SK-N-SH (cell line): ENCODE measurements at places on chromosomes 12 and 14. TPM values are rescaled to one million over a fixed set of nuclear protein-coding genes. Genes with fewer than 3 reads are reported as not detected.

Gene PACS2
- 27.4 and 42.7 TPM in 2 replicates for polyA plus RNA-seq

Gene DAO
- not detected in 2 replicates for polyA plus RNA-seq

Gene NTN4
- 0.08 and 0.11 TPM in 2 replicates for polyA plus RNA-seq

Gene MYF6
- polyA plus RNA-seq: not detected in 2 replicates

Gene C12orf54
- not detected in 2 replicates for polyA plus RNA-seq

Gene COA8
- 25.2 and 25.4 TPM in 2 replicates for polyA plus RNA-seq

Gene GYS2
- 0.02 TPM in 1 of 2 replicates, not detected in the other for polyA plus RNA-seq

DNA sequence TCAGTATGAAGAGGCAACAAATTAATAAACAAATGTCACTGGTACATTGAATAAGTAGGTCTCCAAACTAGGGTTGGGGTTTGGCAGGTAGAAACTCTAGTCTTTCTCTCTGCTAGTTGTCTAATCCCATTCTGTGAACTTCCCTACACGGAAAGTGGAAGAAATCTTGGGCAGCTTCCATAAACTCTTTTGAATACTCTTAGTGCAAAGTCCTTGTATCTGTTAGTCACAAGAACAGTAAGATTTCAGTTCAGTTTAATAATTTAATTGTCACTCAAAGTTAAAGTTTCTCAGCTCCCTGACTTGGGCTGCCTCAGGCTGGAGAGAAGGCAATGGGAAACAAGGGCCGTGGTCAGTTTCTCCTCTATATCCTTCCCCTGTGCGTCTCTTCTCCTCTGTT is 135.4 kb upstream of the MDM1 start:
- H3K4me3 ChIP-seq: no peak overlapping the region
- no peaks in the 10 kb centered on the region for H3K4me1 ChIP-seq
- no peak overlapping the region for H3K27ac ChIP-seq

DNA sequence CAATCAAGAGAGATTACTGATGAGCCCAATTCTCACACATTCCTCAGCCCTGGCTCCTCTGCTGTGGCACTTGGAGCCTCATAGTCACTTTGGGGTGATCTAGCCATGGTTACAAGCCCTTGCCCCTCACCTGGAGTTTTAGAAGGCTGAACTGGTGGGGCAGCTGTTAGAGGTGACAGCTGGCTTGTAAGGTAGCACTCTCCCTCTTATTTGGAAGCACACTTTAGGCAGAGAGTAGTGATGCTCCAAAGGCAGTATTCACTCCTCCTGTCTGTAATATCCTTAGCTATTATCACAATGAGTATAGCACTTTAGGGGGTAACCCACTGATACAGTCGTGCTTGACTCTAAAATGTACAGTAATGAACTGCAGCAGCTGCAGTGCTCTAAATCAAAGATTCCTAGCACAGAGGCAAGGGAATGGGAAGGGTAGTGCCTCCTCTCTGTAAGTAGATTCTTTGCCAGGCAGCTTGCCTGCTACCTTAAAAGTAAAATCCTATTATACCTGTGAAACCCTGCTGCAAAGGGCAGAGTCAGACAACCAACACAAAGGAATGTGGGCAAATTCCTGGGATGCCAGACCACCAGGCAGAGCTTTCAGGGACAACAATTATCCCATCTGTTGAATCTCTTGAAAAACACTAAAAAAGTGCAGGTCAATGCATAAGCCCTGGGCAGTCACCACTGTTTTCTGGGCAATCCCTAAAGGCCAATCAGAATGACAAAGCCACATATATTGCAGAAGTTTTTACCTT is 336.3 kb downstream of the NOVA1 start:
- no peaks in the 10 kb centered on the region for H3K4me1 ChIP-seq
- H3K27ac ChIP-seq: no peak overlapping the region
- no peaks in the 10 kb centered on the region for H3K27me3 ChIP-seq
- H3K4me3 ChIP-seq: no peak overlapping the region

GRCh38 chr12:12456637-12457036 is 99.8 kb downstream of the BORCS5 start:
- H3K4me3 ChIP-seq: no peak overlapping the region
- no peak overlapping the region for H3K27ac ChIP-seq
- no peaks in the 10 kb centered on the region for H3K36me3 ChIP-seq
- no peaks in the 10 kb centered on the region for H3K27me3 ChIP-seq

DNA sequence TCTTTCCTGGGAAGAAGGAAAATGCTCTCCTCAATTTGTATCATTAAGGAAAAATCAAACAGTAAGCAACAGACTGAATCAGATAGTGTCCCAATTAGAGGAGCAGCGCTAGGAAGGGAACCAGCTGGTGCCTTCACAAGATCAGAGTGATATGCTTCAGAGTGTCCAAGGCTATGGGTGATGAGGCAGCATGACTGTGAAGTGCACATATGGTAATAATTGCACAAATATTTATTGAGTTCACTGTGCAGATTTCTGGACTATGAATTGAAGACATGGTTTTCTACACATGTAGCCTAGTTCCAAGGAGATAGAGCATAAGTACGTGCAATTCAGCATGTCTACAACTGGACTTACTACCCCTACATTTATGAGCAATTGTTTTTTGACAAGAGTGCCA is 78.8 kb upstream of the EVL start:
- H3K27me3 ChIP-seq: no peaks in the 10 kb centered on the region
- DNase-seq: no peak
- H3K36me3 ChIP-seq: peaks cover 4% of the 10 kb centered on the region
- H3K4me3 ChIP-seq: no peak overlapping the region

- H3K27me3 ChIP-seq: no peaks in the 10 kb centered on the region
- H3K27ac ChIP-seq: no peak overlapping the region
- no peak overlapping the region for H3K4me3 ChIP-seq
- H3K4me1 ChIP-seq: no peaks in the 10 kb centered on the region
- H3K36me3 ChIP-seq: no peaks in the 10 kb centered on the region
Observed at GRCh38 chr14:58690801-58691516, 53.2 kb downstream of the DACT1 start.

DNA sequence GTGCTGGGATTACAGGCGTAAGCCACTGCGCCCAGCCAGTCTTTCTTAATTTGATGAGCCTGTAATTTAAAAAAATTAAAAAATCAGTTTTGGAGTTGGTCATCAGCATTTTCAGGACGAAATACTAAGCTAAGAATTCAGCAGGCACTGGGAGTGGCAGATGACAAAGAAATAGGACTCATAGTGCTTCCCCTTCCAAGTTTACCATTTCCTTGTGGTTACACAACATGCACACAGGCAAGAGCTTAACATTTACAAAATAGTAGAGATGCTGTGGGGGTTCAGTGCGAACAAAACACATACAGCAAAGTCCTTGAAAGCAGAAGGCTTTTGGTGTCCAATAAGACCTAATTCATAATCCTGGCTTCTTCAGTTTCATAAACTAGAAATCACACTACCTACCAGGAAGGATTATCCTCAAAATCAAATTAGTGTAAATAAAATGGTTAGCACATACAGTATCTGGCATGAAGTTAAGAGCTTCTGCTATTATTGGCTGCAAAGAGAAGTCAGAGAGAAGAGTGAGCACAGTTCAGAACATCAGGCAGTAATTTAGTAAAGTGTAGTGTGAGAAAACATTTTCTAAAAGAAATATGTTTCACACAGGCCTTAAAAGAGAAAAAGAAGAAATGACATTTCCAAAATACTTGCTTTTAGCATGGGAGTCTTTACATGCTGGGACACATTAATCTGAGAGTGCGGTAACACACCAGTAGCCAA is 22.2 kb upstream of the KIF21A start:
- no peaks in the 10 kb centered on the region; the same call in 1 of the 2 replicates for H3K4me1 ChIP-seq
- no peak for DNase-seq
- H3K4me3 ChIP-seq: no peak overlapping the region
- H3K36me3 ChIP-seq: no peaks in the 10 kb centered on the region

DNA sequence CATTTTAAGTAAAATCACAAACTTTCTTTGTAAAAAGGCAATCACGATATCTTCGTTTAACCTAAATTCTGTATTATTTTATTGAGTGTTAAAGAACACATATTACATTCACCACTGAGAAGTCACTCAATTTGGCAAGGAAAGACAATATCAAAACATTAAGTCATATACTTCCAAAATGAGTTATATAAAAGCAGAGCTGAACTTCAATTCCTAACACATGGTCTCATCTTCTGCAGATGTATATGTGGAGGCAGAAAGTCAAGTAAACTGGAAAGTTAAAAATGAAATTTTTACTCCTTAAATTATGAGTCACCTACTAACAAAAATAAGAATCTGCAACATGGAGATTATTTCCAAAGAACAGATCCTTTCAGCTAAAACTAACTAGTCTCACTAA is 28.7 kb downstream of the BMAL2 start:
- H3K4me1 ChIP-seq: no peaks in the 10 kb centered on the region
- no peak overlapping the region for H3K27ac ChIP-seq
- no peaks in the 10 kb centered on the region for H3K27me3 ChIP-seq
- no peak overlapping the region for H3K4me3 ChIP-seq
- no peak for DNase-seq

- peaks cover 9% of the 10 kb centered on the region for H3K4me1 ChIP-seq
- H3K27me3 ChIP-seq: no peaks in the 10 kb centered on the region
- peaks cover 38% of the 10 kb centered on the region; the same call in 1 of the 2 replicates for H3K36me3 ChIP-seq
- no peak overlapping the region for H3K4me3 ChIP-seq
Observed at GRCh38 chr12:110035534-110036104, 12.7 kb downstream of the C12orf76 start.

- H3K27me3 ChIP-seq: no peaks in the 10 kb centered on the region
- no peak for DNase-seq
- peaks cover 33% of the 10 kb centered on the region for H3K4me1 ChIP-seq
- H3K36me3 ChIP-seq: peaks cover 8% of the 10 kb centered on the region
- no peak overlapping the region for H3K4me3 ChIP-seq
Observed at GRCh38 chr12:11826574-11826973, 177.1 kb downstream of the ETV6 start.

DNA sequence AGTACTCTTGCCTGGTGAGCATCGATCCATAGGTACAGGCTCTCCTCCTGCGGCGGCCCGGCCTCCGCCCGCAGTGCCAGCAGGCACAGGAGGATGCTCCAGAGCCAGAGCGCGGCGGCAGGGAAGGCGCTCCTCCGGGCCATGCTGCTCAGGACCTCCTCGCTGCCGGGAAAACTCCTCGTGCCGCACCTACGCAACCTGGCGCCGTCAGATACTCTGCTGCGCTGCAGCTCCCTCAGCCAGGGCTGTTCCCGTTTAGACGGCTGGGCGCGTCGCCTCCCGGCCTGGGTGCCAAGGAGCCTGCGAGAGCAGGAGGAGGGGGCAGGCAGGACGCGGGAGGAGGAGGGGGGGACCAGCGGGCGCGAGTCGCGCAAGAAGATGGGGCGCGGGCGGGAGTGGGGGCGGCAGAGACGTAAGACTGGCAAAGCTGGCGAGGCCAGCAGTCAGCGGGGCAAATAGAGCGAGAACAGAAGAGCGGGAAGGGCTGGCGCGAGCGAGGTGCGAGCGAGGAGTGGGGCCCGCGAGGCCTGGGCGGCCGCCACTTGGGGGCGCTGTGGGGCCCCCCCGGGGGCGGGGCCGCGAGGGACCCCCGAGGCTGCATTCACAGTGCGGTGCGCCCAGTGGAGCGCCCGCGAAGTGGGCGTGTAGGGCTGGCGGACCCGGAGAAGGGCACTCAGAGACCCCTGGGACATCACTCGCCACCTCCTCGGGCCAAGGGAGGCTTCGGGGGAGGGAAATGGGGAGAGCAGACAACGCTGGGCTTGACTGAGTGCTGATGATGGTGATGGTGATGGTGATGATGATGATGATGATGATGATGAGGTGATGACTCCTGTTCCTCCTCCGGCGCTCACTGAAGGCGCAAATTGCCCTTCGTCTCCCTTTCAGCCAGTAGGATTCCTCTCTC is at the start of gene WIF1:
Gene WIF1 (minus strand): TSS at position 257 of the 907 bp plus-strand sequence. CDS start 114 bp downstream, at position 143.
- peak within 1 kb of the TSS; percentile 14 for H3K4me3 ChIP-seq
- H3K36me3 ChIP-seq: no peaks in the 10 kb centered on the region
- H3K4me1 ChIP-seq: no peaks in the 10 kb centered on the region
- no peak within 1 kb of the TSS for H3K27ac ChIP-seq

- peak overlapping the region; percentile 55 for H3K27ac ChIP-seq
- H3K27me3 ChIP-seq: no peaks in the 10 kb centered on the region
- H3K36me3 ChIP-seq: no peaks in the 10 kb centered on the region
- no peak for DNase-seq
Observed at GRCh38 chr14:103111232-103111868, 11.9 kb upstream of the TNFAIP2 start.

GRCh38 chr12:65953631-65954030 is 129.3 kb downstream of the HMGA2 start:
- H3K27ac ChIP-seq: peak overlapping the region; percentile 16; the same call in 1 of the 2 replicates
- DNase-seq: no peak
- peaks cover 17% of the 10 kb centered on the region; the same call in 1 of the 2 replicates for H3K36me3 ChIP-seq
- H3K27me3 ChIP-seq: no peaks in the 10 kb centered on the region
- H3K4me3 ChIP-seq: no peak overlapping the region

DNA sequence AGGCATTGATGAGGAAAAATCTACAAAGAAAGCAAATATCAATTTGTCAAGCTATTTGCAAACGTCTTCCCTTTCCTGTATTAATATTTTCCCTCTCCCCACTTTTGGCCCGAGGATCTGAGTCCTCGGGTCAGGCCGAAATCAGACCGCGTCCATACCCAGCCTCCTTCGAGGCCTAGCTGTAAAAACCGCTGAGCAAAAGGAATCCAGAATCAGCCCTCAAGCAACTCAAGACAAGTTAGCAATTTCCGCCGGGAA is 353 bp upstream of the MAPK1IP1L start:
- H3K4me1 ChIP-seq: peaks cover 7% of the 10 kb centered on the region
- H3K27ac ChIP-seq: peak overlapping the region; percentile 94
- H3K4me3 ChIP-seq: peak overlapping the region; percentile 93
- peaks cover 16% of the 10 kb centered on the region for H3K36me3 ChIP-seq
- H3K27me3 ChIP-seq: no peaks in the 10 kb centered on the region
- DNase-seq: no peak

DNA sequence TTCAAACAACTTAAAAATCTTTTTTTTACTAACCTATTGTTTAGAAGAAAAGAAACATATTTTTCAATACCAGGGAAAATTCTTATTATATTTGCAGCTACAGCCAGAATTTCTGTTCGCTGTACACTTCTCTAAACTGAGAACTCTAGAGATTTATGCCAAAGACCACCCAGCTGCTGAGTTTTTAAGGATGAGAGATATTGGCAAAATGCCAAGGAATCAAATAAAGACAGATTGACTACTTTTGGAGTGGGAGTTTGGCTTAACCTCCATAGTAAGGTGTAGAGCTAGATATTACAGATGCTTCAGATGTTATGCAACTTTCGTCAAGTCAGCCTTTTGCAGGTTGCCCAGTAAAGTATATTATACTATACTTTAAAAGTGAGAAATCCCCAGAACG is 71.8 kb downstream of the TTLL5 start:
- no peak for DNase-seq
- H3K4me1 ChIP-seq: no peaks in the 10 kb centered on the region
- H3K36me3 ChIP-seq: peaks cover 36% of the 10 kb centered on the region
- no peak overlapping the region for H3K4me3 ChIP-seq
- no peaks in the 10 kb centered on the region for H3K27me3 ChIP-seq
- H3K27ac ChIP-seq: no peak overlapping the region

- H3K4me3 ChIP-seq: no peak overlapping the region
- H3K4me1 ChIP-seq: 0 out of 2 replicates have a peak, but pooled peaks cover 5% of the 10 kb centered on the region
- H3K27ac ChIP-seq: no peak overlapping the region
- H3K27me3 ChIP-seq: no peaks in the 10 kb centered on the region
- no peaks in the 10 kb centered on the region for H3K36me3 ChIP-seq
Observed at GRCh38 chr12:122392411-122392810, 30.1 kb downstream of the CLIP1 start.

GRCh38 chr12:88258396-88258795 is 116.3 kb downstream of the TMTC3 start:
- no peaks in the 10 kb centered on the region for H3K27me3 ChIP-seq
- no peak for DNase-seq
- H3K36me3 ChIP-seq: no peaks in the 10 kb centered on the region

- no peaks in the 10 kb centered on the region; the same call in 1 of the 2 replicates for H3K36me3 ChIP-seq
- no peak for DNase-seq
- no peak overlapping the region for H3K27ac ChIP-seq
- no peaks in the 10 kb centered on the region for H3K27me3 ChIP-seq
- peaks cover 21% of the 10 kb centered on the region for H3K4me1 ChIP-seq
Observed at GRCh38 chr14:90758959-90759358, 57.3 kb downstream of the TTC7B start.

- H3K4me3 ChIP-seq: no peak overlapping the region
- no peaks in the 10 kb centered on the region for H3K27me3 ChIP-seq
- H3K27ac ChIP-seq: no peak overlapping the region
Observed at GRCh38 chr12:84764001-84764400, 148.6 kb downstream of the SLC6A15 start.
